ENCODE measurements at places on chromosomes 12 and 14.
A peak's percentile ranks its signal among the peaks of the same experiment; 100 is the strongest.

- no peak for DNase-seq
Observed at GRCh38 chr12:2566161-2566560, 228.6 kb upstream of the FKBP4 start.

- no peak for DNase-seq
Observed at GRCh38 chr14:91149462-91149861, 35.6 kb downstream of the DGLUCY start.

DNA sequence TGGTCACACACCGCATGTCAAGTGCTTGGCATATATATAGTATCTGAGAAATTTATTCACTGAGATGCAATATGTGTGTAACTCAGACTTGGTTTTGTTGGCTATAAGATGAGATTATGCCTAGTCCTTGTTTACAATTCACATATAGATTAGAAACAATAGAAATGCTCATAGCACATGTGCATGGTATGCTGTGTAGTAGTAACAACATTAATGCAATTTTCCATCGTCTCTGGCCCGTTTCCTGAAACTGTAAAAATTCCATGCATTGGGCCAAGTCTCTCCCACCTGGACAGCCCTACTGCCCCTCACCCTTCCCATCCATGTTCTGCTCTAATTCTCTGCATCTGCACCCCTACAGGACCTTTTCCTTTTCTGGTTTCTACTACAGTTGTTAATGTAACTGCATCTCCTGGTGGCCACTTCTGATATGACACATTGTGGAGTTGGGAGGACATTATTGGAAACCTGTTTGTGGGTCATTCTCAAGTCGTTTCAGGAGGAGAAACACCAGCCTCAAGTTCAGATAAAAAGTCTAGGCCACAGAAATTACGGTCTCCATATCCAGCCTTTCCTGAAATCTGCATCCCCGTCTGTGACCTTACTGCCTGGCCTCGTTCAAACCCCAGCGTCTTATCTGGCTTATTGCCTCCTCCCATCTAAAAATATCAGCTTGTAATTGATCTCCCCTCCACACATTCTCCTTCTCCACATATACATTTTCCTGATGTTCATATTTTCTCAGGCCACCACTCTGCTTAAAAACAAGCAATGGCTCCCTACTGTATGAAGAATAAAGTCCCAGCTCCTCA is 37.5 kb downstream of the EMP1 start:
- DNase-seq, result no peak

- DNase-seq, result no peak
Observed at GRCh38 chr14:37168721-37169120, 3.7 kb downstream of the SLC25A21 start.

GRCh38 chr12:49232940-49233841 is 31.7 kb upstream of the TUBA1C start:
- DNase-seq, result no peak

- DNase-seq, result no peak
Observed at GRCh38 chr14:46344327-46344937, 307.1 kb downstream of the RPL10L start.

DNA sequence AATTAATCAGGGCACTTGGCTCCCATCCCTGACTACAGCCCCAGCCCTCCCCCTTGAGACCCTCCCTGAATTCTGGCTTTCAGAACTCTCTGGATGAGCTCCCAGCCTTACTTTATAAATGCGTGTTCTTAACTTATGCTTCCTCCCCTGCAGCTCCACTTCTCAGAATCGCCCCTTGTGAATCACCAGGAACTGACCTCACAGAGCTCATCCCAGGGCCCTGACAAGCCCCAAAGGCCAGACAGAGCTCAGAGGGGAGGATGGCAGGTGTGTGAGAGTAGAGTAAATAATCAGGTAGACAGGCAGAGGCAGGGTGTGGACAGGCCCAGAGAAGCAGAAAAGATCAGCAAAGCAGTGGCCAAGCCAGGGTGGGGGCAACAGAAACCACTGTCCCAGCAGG is 68.2 kb upstream of the FOXN3 start:
- DNase-seq, result no peak

GRCh38 chr14:75967866-75968265 is 13.9 kb downstream of the TGFB3 start:
- DNase-seq, result no peak

DNA sequence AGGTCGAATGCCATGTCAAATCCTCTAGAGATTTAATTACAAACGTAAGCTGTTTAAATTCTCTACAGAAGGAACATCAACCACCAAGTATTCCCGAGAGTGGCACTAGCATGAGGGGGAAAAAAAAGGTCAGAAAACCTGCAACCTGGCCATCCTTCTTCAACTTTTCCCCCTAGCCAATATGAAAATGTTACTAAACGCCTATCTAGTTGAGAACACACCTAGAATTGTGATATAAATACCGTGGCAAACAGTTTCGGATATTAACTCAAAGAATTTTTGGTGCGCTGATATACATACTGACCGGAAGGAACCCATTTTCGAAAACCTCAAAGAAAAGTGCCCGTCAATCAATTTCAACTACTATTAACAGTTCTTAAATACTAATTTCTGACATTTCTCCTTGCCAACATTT is 1.8 kb downstream of the HNRNPC start:
- no peak for DNase-seq

GRCh38 chr14:29865299-29865698 is 62.3 kb downstream of the PRKD1 start:
- DNase-seq, result no peak

GRCh38 chr14:24115422-24116127 is 826 bp upstream of the NRL start:
- DNase-seq, result no peak

- DNase-seq, result no peak
Observed at GRCh38 chr12:78418919-78419318, 445.7 kb upstream of the SYT1 start.

GRCh38 chr12:29639893-29640495 is 142.5 kb upstream of the OVCH1 start:
- DNase-seq, result no peak

- DNase-seq, result no peak
Observed at GRCh38 chr14:59241121-59241520, 52.7 kb downstream of the DAAM1 start.

DNA sequence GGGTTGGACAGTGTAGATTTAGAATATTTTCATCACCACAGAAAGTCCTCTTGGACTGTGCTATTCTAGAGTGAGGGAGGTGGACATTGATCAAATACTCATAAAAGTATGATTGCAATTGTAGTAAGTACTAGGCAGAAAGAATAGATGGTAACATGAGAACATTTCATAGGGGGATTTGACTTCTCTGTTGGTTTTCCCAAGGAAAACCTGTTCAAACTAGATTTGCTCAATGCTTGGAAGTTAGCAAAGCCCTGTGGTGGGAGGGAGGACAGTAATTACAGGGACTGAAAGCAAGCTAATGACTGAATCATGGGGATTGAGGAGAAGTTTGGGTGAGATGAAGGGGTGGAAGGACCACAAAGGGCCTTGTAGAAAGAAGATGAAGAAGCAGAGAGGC is 24.4 kb upstream of the EID3 start:
- no peak for DNase-seq

- DNase-seq, result no peak
Observed at GRCh38 chr14:103545915-103546651, 16.4 kb downstream of the BAG5 start.

DNA sequence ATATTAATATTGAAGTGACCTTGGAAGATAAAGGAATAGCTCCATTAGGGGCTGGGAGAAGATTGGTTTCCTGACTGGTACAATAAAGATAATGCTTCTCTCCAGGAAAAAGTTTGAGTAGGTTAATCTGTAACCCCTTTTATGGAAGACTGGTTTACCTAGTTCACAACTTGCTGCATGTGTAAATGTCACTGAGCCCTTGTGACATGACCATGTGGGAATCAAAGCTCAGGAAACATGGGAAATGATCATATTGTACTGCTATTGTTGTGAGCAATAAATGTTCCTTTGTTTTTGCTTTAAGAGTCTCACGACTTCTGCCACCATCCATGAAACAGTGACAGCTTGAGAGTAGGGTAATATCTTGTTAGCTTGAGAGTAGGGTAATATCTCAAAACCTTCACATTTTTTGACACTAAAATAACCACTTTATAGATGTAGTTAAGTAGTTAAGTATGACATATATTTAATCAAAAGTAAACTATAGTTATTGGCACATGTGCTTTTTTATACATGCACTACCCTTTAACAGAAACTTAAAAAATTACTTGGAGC is 1338.6 kb downstream of the FSCB start:
- no peak for DNase-seq

DNA sequence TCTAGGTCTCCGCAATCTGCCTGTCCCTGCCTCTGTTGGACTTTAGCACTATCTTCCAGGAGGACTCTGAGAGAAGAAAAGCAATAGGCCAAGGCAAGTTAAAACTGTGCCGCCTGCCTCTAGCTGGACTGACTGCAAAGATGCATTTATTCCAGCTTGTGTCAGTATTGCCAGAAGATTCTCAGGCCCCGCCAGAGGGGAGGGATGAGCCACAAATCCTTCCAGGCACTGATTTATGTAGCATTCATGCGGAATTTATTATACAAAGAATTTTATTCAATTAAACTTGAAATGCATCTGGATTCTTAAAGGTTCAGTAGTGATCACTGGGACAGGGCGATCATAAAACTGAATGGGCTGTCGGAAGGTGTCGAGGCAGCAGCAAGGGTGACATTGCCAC is 19.8 kb downstream of the MMAB start:
- DNase-seq, result no peak

DNA sequence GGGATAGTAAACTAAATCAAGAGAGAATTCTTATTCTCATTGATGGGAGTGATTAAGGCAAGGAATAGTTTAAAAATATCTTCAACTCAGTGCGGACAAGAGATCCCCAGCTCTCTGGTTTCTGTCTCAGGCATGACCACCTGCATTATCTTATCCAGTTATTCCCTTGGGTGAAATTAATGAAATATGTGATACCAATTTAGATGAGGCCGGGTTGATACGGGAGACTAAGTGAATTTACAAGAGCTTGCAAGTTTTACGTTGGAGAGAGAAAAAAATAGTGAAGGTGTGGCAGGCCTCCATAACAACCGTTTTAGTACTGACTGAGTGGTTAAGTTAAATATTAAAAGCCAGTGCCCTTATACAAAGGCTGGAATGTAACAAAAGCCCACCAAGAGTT is 61.1 kb upstream of the PLBD1 start:
- no peak for DNase-seq

DNA sequence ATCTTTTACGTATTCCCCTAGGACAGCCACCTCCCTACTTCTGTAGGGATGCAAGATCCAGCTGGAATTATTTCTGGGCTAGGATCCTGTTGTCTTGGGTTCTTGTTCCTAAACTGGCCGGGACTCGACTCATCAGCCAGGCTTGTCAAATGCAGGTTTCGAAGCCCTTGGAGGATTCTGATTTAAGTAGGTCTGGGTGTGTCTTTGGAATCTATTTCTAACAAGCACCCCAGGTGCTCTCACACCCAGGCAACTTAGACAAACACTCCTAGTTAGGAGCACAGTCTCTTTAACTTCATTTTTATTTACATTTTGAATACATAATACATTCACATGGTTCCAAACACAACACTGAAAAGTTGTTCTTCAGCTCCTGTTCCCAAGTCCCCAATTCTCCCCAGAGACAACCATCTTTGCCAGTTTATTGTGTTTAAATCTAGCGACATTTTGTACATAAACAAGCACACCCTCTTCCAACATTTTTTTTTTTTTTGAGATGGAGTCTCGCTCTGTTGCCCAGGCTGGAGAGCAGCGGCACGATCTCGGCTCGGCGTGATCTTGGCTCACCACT is 20.9 kb downstream of the MORN3 start:
- DNase-seq, result no peak

DNA sequence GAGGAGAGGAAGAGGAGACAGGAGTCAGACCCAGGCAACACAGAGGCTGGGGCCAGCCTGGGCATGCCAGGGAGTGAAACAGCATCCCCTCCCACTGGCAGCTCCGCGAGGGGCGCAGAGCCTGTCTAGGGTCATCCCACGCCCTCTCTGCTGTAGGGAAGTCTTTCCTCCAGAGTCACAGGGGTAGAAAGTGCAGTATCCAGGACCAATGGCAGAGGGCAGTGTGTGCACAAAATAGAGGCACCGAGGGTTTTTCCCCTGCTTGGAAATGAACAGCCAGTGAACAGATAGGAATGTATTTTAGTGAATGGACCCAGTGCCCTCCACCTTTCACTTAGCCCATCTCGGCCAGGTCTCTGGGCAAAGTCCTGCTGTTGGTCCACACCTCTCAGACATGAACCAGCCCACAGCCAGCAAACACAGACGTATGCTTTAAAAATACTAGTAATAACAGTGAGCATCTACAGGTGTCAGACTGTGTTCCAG is 9.4 kb upstream of the KRT74 start:
- peak; percentile 26 for DNase-seq

- no peak for DNase-seq
Observed at GRCh38 chr14:67514203-67514607, 18.9 kb upstream of the PLEKHH1 start.

DNA sequence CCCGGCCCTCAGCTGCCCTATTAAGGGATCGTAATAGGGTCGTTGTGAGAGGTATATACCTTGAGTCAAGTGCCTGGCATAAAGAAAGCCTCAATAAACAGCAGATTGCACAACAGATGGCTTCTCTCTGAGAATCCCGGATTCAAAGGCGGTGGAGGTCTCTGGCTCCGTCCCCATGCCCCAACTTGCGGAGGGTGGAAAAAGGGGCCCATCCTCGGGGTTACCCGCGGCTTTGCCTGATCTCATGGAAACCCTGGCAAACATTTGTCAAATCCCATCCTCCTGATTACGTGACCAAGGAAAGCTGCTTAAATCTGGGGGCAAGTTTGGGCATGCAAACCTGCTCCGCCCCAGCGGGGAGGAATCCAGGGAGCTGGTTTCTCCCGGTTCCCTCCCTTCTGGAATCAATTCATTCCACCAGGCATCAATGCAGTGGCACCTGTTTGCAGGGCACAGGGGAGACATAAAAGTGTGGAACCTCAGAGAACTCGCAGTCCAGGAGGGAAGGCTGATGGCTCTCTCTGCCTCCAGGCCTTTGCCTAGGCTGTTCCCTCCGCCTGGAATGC is 12.3 kb downstream of the TRPV4 start:
- DNase-seq, result no peak

DNA sequence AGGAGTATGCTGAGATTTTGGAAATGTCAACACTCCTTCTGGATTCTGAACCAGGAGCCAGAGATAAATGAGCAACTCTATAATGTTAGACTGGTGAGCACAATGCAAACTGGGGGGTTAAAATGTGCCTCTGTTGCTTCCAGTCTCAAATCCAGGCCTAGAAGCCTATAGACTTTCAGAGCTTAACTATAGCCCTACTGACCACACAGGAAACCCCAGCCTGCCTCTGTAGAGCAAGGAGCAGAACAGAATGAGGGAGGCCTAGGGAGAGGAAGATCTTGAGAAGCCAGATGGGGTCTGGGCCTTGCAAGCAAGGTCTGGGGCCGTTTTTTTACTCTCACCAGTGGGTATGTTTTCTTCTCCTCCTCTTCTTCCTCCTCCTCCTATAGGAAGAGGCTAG is 225.4 kb upstream of the KITLG start:
- no peak for DNase-seq

- no peak for DNase-seq
Observed at GRCh38 chr14:103820908-103821307, 26.5 kb downstream of the PPP1R13B start.

DNA sequence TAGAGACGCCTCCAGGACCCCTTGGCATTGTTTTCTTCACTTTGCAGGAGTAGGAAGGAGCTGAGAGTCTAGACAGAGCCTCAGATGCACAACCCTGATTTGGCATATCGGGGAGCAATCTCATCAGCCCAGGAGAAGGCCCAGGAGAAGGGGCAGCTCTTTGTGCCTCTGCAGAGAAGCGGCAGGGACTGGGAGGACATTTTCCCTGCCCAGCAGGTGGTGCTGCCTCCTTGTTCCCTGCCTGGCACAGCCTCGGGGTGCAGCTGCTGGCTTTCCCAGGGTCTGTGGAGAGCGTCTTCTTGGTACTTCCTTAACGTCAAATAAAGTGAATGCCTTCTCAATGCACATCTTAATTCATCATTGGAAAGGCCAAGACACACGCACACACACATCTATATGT is 419.5 kb downstream of the TMEM121 start:
- DNase-seq, result no peak
